Glutamatergic neuron (in vitro differentiated cells): ENCODE measurements at places on chromosomes 6 and 20. TPM values are rescaled to one million over a fixed set of nuclear protein-coding genes. Genes with fewer than 3 reads are reported as not detected.

TBC1D22B gene
- total RNA-seq = 10.2 TPM

AKAP7 gene
- 5.3 TPM for total RNA-seq

SIM1 gene
- total RNA-seq = 49.8 TPM

PRSS35 gene
- total RNA-seq = 26.6 TPM

DNA sequence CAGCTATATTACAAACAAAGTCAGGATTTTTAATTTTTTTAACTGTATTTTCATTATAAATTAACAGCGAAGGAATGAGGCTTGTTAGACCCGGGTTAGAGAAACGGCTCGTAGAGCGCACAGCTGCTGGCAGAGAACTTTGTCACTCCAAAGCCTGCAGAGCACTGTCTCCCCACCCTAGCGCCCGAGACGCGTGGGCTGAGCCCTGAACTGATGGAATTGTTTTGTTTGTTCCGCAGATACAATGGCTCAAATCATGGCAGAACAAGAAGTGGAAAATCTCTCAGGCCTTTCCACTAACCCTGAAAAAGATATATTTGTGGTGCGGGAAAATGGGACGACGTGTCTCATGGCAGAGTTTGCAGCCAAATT, 810 bp downstream of the LAMP5 start:
- peaks cover 23% of the 10 kb centered on the region for H3K27me3 ChIP-seq
- H3K4me3 ChIP-seq = peak overlapping the region; percentile 81
- peaks cover 5% of the 10 kb centered on the region for H3K4me1 ChIP-seq
- H3K27ac ChIP-seq = no peak overlapping the region
- DNase-seq = no peak

DNA sequence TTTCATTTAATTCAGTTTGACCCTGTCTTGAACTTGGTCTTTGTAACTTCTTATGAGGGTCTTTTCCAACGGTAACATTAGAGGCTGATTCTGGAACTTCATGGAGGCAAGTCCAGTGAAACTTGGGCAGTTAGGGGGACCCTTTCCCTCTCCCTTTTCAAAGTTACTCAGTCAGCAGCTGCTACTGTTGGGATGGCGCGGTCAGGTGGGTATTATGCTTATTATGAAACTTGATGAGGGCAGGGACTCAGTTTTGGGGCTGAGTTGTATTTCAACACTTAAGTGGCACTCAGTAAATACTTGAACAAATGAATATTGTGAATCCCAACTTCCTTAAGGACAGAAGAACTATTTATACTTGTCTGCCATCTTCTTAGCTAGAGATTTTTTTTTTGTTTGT, 20.8 kb downstream of the TOP1 start:
- H3K27ac ChIP-seq = no peak overlapping the region
- no peak for DNase-seq
- no peaks in the 10 kb centered on the region for H3K36me3 ChIP-seq
- H3K27me3 ChIP-seq = no peaks in the 10 kb centered on the region
- H3K4me3 ChIP-seq = no peak overlapping the region

GRCh38 chr6:35058865-35059522, 82.1 kb downstream of the TCP11 start:
- H3K27ac ChIP-seq = peak overlapping the region; percentile 90
- H3K36me3 ChIP-seq = no peaks in the 10 kb centered on the region

- no peaks in the 10 kb centered on the region for H3K36me3 ChIP-seq
- no peak for DNase-seq
- no peaks in the 10 kb centered on the region for H3K4me1 ChIP-seq
- no peak within 1 kb of the TSS for H3K4me3 ChIP-seq
Measured at GRCh38 chr20:31390490-31390889, at the start of gene DEFB119. Gene DEFB119, minus strand, starts transcription at chr20:31390590. Its CDS starts 107 bp downstream, at chr20:31390483.

DNA sequence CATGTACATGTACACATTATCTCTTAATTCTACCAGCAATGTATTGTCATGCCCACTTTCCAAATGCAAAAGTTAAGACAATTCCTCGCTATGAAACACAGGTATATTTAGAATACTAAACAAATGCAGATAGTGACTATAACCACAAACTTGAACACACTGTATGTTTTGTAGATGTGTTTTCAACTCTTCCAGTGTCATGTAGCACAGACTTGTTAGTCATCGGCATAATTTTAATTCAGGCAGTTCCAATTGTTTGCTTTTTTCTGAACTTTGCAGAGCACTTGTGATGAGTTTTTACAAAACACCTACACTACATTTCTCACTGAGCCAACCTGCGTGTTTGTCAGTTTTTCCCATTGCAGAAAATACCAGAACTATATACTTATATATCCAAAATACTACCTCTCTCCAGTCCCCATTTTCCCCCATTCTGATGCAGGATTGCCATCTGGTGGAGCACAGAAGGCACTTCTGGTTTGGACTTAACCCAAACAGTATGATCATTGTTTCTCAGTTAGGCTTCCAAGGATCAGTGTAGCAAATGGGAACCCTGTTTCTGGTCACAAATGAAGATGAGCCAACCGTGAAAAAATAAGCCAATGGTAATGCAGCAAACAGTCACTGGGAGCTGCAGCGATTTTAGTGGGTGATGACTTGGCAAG, 143.4 kb downstream of the ADGRB3 start:
- H3K27ac ChIP-seq = no peak overlapping the region
- peaks cover 2% of the 10 kb centered on the region for H3K27me3 ChIP-seq
- peak; percentile 35 for DNase-seq
- H3K4me3 ChIP-seq = no peak overlapping the region
- H3K36me3 ChIP-seq = no peaks in the 10 kb centered on the region

DNA sequence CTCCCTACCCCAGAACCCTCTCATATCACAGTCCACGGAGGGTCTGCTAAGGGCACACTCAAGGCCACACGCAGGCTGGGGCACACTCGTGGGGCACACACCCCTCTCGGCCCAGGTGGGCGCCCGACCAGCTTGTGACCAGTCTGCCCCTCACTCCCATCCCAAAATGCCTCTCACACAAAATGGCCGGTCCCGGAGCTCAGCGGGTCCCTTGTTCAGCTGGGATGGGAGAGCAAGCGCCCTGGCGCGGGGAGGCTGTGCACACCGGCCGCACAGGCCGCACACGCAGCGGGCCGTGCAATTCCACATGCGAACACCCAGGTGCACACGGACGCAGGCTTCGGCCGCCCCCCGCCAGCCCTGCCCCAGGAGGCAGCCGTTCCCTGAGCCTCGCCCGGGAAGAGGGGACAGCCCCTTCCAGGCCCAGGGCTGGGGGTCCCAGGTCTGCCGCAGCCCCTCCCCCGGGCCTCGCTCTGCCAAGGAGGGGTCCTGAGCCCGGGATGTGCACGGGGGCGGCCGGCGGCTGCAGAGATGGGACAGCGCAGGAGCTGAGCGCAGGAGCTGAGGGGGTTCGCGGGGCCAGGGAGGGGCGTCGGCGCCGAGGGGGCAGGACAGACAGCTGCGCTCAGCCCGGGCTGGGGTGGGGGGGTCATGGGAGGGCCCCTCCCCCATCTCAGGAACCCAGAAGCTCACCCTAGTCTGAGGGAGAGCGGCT, 1.3 kb downstream of the KCNQ2 start:
- peaks cover 27% of the 10 kb centered on the region for H3K4me1 ChIP-seq
- H3K27me3 ChIP-seq = peaks cover 5% of the 10 kb centered on the region
- no peaks in the 10 kb centered on the region for H3K36me3 ChIP-seq
- H3K27ac ChIP-seq = peak overlapping the region; percentile 62
- H3K4me3 ChIP-seq = peak overlapping the region; percentile 93

DNA sequence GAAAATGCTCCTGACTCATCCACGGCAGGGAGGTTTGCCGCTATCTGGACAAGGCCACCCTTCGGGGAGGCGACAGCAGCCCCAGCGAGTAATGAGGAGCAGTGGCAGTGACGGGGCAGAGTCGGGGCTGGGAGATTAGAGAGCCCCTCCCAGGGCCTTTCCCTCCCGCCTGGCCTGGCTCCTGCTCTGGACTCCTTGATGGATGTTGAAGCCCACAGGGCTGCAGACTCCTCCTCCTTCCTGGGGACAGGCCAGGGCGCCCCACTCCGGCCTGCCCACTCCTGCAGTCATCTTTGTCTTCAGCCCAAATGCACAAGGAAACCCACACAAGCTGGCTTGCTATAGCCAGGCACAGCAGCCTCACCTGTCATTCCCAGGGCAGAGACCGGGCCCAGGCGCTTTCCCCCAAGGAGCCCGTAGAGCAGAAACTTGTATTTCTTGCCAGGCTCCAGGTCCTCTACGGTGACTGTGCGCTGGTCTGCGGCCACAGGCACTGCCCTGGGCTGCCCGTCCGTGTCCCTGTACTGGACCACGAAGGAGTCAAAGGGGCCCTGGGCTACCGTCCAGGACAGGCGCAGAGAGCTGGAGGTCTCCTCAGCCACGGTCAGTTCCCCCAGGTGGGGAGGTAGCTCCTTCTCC, 7.7 kb downstream of the CYP21A2 start:
- H3K4me3 ChIP-seq = no peak overlapping the region
- H3K36me3 ChIP-seq = no peaks in the 10 kb centered on the region
- DNase-seq = peak; percentile 8
- H3K27me3 ChIP-seq = peaks cover 6% of the 10 kb centered on the region
- no peaks in the 10 kb centered on the region for H3K4me1 ChIP-seq

- peaks cover 12% of the 10 kb centered on the region for H3K4me1 ChIP-seq
- no peak overlapping the region for H3K4me3 ChIP-seq
- no peaks in the 10 kb centered on the region for H3K36me3 ChIP-seq
- H3K27ac ChIP-seq = no peak overlapping the region
- no peaks in the 10 kb centered on the region for H3K27me3 ChIP-seq
Measured at GRCh38 chr6:116404696-116405095, 33.9 kb downstream of the DSE start.

GRCh38 chr6:150448221-150448620, 79.4 kb downstream of the IYD start:
- H3K27me3 ChIP-seq = no peaks in the 10 kb centered on the region
- H3K36me3 ChIP-seq = no peaks in the 10 kb centered on the region
- no peaks in the 10 kb centered on the region for H3K4me1 ChIP-seq
- no peak overlapping the region for H3K27ac ChIP-seq

- H3K4me3 ChIP-seq = no peak overlapping the region
- no peak for DNase-seq
- no peaks in the 10 kb centered on the region for H3K27me3 ChIP-seq
Measured at GRCh38 chr20:42391807-42392206, 773.6 kb upstream of the CHD6 start.

DNA sequence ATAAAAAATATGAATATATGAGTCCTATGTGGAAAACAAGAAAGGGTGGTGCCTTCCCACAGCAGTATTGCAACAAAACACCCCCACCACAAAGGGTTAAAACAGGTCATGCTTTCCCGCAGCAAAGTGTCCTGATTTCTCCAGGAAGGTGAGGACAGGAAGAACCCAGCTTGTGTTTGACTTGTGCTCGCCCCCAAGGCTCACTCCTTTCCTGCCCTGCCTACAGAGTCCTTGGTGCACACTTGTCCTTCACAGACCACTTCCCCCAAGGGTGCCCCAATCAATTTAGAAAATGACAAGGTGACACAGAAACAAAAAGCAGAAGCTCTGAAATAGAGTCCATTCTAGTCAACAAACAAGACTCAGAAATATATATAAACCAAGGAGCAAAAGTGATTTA, 237.4 kb downstream of the PTPRK start:
- no peaks in the 10 kb centered on the region for H3K27me3 ChIP-seq
- peaks cover 24% of the 10 kb centered on the region for H3K4me1 ChIP-seq
- DNase-seq = no peak
- H3K27ac ChIP-seq = no peak overlapping the region

DNA sequence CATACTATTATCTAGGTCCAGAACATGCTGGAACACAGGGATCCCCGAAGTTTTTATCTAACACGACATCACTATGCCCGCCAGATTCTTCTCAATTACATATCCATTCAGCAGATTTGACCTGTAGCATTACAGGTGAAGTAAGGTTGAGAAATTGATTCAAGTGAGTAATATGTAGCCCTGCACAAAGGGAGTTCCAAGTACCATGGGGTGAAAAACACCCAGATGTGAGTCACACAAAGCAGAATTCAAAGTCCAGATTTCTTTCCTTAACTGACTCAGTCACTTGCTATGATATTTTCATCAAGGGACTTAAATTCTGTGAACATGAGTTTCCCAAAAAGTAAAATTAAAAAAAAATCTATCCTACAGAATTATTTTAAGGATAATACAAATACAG, 655.4 kb upstream of the PTCHD4 start:
- H3K27ac ChIP-seq = no peak overlapping the region
- H3K4me1 ChIP-seq = peaks cover 3% of the 10 kb centered on the region
- DNase-seq = no peak

DNA sequence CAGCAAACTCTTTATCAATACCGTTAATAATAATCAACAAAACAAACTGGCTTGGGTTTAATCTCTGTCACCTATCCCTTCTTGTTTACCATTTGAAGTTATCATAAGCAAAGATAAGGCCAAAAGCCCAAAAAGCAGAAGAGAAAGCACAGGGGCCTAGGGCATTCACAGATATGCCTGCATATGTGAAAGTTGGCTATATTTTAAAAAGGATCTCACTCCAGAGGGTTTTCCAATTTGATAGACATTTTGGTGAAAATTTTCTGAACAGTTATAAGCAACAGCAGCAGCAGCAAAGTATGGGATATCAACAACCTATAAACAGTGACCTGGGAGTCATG, 101.1 kb downstream of the ATXN1 start:
- no peak for DNase-seq
- no peak overlapping the region for H3K27ac ChIP-seq
- no peaks in the 10 kb centered on the region for H3K4me1 ChIP-seq
- no peak overlapping the region for H3K4me3 ChIP-seq

DNA sequence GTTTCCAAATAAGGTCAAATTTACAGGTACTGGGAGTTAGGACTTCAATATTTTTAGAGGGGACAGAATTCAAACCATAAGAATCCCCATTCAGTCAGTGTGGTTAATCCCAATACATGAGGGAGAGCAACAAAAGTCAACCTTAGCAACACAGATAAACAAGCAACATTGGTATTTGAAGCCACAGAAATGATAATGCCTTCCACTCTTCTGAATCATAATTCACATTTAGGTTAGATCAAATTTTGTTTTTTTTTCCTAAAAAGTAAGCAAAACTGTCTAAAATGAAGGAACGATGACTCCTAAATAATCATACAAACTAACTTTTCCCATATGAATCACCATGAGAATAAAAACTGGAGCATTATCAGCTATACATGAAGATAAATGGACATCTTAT, 246.0 kb upstream of the TENT5A start:
- DNase-seq = no peak
- no peaks in the 10 kb centered on the region for H3K36me3 ChIP-seq
- no peak overlapping the region for H3K27ac ChIP-seq
- no peaks in the 10 kb centered on the region for H3K4me1 ChIP-seq
- H3K4me3 ChIP-seq = no peak overlapping the region
- no peaks in the 10 kb centered on the region for H3K27me3 ChIP-seq

- H3K4me1 ChIP-seq = peaks cover 19% of the 10 kb centered on the region
- H3K27ac ChIP-seq = no peak overlapping the region
- no peak overlapping the region for H3K4me3 ChIP-seq
- H3K27me3 ChIP-seq = peaks cover 2% of the 10 kb centered on the region
- peaks cover 4% of the 10 kb centered on the region for H3K36me3 ChIP-seq
- DNase-seq = peak; percentile 69
Measured at GRCh38 chr6:170522565-170523183, 30.4 kb downstream of the PSMB1 start.

GRCh38 chr20:35917077-35917476, 37.2 kb downstream of the SCAND1 start:
- no peaks in the 10 kb centered on the region for H3K27me3 ChIP-seq
- H3K27ac ChIP-seq = no peak overlapping the region
- H3K36me3 ChIP-seq = no peaks in the 10 kb centered on the region
